SHP77 (cell line): ENCODE measurements at places on chromosomes 7 and 10.

DNA sequence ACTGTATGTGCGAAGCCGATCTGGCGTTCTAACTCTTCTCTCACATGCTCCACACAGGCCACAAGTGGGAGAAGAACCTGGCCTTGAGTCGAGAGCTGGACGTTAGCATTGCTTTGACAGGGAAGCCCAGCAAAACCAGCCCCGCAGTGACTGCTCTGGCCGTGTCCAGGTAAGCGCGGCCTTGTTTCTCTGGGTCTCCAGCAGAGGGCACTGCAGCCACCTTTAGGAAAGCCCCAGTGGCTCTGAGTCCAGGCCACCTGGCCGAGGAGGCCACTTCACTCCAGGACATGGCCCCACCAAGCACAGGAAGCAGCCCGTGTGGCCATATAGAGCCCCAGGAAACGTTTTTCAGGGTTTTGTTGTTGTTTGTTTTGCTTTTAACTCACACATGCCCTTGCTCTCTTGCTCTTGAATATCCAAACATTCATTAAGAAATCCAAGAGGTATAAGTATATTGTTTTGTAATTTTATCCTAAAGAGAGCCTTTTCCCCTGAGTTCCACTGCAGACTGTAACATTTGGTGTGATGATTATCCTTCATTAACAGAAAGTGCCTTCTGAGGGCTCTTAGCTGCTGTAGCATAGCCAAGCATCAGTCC lies 41.8 kb upstream of the LRRC18 start:
- DNase-seq: no peak

- no peak for DNase-seq
Observed at GRCh38 chr10:97012470-97012869, 173.3 kb downstream of the SLIT1 start.

- no peak for DNase-seq
Observed at GRCh38 chr7:137009404-137009803, 141.0 kb downstream of the CHRM2 start.

DNA sequence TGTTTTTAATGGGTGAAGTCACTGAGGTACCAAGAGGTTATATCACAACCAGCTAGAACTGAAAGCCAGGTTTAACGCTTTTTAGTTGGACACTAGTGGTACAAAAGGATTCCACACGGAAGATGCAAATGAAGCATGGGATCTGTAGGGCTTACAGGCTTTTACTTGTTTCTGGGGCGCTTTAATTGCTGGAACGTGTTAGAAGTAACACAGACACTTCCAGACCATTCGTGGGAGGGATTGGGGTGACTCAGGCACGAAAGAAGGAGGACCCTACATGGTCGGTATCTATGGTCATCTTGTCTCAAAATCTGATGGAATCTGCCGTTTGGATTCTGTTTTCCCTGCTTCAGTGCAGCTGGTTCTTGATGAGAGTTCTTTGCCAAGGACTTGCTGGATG lies 1.0 kb downstream of the YKT6 start:
- DNase-seq: no peak

GRCh38 chr10:80718024-80718423 lies 180.3 kb downstream of the SH2D4B start:
- no peak for DNase-seq

- DNase-seq: no peak
Observed at GRCh38 chr10:44168478-44168877, 216.4 kb downstream of the CXCL12 start.

GRCh38 chr7:151796091-151796870 lies 80.6 kb downstream of the PRKAG2 start:
- DNase-seq: no peak

GRCh38 chr7:132124575-132124974 lies 451.7 kb downstream of the PLXNA4 start:
- no peak for DNase-seq
